Suppressor macrophage (primary cell): ENCODE measurements at places on chromosomes 4 and X.

GRCh38 chr4:119726505-119726904, 97.9 kb upstream of the PDE5A start:
- no peak for DNase-seq

DNA sequence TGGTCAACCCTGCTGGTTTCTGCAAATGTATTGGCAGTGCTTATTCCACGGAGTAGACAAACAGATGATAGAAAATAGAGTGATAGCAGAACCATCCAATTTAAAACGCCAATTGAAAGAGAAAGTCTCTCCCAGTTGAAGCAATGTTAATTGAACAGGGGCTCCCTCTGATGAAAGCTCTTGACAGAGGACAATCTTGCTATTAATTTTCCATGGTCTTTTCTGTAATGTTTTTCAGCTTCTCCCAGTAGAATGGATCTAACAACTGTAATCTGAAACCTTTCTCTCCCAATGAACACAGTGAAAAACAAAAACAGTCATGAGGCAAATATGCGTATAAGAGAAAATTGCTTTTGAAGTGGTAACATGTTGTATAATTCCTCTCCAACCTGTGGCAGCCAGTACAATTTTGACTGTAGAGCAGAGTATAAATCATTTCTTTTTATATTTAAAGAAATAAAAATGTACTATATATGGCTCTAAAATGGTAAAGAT, 225.1 kb upstream of the GALNTL6 start:
- DNase-seq: no peak

DNA sequence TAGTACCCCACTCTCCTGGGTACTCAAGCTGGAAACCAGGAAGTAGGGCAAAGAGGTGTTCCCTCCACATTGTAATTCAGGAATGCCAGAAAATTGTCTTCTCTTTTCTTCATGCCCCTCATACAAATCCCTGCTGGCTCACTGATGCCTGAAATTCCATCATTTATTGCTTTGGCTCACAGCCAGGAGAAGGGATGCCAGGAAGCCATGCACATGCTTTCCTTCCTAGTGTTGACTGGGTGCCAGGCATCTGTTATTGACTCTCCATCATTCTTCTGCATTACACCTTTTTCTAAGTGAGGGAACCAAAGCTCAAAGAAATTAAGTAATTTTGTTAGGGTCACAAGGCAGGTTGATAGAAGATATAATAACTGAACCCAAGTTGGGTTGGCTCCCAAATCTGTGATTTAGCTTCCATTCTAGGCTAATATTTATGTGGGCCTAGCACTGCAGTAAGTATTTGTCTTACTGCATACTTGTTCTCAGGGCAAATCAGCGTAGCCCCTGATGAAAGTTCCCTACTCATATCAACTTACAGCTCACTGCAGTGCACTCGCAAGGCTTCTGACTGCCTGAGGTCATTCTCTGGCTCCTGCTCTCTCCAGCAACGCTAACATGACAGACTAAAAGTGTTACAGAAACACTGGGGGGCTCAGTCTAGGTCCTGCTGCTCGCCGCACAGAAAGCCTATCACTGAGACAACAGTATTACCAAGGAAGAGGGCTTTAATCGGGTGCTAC, 89.0 kb downstream of the TRAPPC11 start:
- DNase-seq: no peak

GRCh38 chr4:75658876-75659275, 14.3 kb downstream of the G3BP2 start:
- no peak for DNase-seq

DNA sequence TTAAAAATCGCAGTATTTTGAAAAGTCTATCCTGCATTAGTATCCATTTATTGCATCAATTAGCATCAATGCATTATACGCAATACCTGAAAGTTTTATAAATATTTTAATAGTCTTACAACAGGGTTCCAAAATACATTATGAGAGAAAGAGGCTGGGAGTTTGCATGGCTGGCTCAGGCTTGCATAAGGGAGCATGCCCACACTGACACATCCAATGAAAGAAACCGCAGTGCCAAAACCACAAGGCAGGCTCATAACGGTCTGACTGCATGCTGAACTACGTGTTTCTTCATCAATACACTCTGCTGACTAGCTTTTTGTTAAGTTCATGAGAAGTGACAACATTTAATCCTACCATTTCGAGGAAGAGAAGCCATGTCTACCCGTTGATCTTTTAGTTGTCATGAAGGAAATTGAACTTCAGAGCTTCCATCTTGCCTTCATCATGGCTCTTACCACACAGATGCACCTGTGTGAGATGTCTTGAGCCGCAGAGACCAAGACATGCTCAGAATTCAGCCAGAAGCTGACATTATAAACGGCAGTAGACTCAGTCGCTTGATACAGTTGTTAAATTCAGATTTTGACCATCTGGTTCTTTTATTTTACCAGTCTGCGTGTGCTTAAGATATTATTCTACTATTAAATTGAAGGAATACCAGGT, 168.8 kb upstream of the FRG1 start:
- peak; percentile 5 for DNase-seq

- DNase-seq: no peak
These were observed 973 bp downstream of the STK32B start for GRCh38 chr4:5052204-5052702.

DNA sequence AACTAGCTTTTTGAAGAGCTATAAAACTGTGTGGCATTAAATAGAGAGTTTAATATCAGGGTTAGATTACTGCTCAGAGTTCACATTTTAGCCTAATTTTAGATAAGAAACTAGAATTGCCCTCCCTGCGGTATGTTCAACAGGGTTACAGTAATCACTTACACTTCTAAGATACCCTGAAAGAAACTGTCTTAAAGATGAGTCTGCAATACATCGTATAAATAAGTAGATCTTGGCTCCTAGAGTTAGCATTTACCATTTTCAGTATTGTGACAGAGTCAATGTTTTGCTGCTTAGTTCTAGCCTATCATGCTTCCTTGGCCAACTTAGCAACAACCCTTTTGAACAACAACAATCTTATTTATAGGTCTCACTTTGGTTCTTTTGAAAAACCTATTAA, 217.8 kb upstream of the NDST4 start:
- DNase-seq: no peak

DNA sequence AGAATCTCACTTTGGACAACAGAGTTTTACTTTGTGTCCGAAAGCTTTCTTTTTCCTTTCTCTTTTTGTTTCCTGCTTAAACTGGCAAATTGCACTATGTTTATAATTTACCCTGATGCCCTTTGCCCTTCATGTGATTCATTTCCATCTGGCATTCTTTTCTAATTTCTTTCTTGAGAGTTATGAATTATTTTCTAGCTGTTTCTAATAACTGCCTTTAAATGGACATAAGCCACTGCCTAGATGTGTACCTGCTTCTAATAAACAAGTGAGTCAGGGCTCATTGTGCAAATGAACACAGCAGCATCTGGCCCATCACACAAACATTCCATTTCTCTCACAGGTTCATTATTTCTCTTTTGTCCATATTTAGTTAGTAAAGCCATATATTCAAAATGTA, 242.3 kb upstream of the GPRIN3 start:
- no peak for DNase-seq

DNA sequence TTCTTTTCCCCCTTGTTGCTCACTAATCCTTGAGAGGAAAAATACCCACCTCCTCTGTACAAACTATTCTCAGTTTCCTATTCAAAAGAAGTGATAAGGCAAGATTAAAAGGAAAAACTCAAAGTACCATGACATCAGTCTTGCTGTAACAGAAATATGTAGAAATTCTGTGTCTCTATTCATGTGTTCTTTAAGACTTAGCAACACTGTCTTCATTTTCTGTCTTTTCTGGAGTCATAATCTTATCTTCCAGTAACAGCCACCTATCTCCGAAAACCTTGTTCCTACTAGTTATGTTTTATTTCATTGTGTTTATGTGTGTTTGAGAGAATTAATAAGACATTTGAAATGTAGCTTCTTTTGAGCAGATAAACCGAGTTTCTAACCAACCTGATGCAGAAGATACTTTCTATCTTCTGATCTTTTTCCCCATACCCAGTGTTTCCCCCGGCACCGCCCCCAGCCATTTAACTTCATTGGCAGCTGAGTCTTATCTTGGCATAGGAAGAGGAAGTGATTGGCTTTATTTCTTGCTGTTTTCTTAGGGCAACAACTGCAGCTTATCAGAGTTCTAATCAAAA, 8.0 kb downstream of the FAM241A start:
- peak; percentile 29 for DNase-seq

DNA sequence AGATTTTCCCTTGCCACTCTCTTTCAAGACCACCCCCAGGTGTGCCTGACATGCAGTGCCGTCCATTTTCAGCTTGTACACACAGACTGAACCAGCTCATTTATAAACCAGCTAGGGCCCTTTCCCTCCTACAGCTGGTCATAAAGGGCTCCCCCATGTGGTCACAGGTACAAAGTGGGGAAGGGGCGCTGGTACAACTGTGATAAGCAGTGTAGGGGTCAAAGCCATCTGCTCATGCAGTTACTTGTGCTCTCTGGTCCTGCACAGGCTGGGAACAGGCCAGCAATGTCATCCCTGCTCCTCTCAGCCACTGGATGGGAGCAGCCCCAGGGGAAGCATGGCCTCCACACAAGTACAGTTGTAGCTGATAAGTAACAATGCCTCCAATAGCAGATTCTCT, 20.6 kb downstream of the GABRQ start:
- no peak for DNase-seq

GRCh38 chrX:63751481-63751880, 33.5 kb downstream of the ARHGEF9 start:
- no peak for DNase-seq

DNA sequence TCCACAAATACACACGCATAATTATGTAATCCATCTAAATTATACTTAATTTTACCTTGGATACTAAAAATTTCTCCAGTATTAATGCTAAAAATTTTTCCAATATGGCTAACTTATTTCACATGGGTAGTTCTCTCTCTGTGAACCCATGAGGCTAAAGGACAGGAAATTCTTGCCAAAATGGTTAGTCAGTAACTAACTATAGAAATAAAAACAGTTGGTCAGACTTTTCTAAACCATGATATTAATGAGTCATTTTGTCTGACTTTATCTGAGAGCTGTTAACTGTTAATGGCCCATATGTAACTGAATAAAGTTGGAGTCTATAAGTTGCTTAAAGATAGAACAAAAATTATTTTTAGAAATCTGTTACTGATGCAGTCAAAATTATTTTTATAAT, 549.4 kb downstream of the TLL1 start:
- no peak for DNase-seq
